ENCODE measurements at places on chromosomes 2 and 18.

GRCh38 chr18:48997985-48998831, 47.4 kb upstream of the SMAD7 start:
- DNase-seq, result peak; percentile 50

DNA sequence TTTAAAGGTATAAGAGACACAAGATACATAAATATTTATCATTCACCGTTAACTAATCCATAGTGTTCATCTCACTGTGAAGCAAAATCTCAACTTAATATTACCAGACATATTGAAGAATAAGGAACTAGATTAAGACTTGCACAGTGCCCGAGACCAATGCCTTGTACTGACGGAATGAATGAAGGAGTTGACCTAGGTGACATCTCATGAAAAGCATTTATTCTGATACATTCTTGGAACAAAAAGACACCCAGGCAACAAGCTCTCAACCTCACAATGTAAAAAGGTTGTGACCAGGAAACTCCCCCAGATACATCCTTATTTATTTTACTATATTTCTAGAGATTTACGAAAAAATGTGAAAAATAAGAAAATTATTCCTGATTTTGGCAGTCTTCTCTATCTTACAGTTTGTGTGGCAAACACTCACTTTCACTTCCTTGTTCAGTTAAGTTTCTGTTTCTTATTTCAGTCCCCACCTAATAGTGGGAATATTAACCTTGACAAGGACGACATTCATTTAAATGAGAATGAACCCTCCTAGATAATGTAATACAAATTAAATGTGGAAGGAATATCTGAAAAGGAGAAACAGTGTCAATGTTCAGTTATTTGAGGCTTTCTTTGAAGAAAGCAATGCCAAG, 28.4 kb downstream of the M1AP start:
- no peak for DNase-seq

GRCh38 chr2:20585710-20586594, 64.9 kb downstream of the HS1BP3 start:
- DNase-seq, result no peak

- no peak for DNase-seq
These were observed 52.9 kb downstream of the SATB2 start for GRCh38 chr2:199404841-199405240.

- no peak for DNase-seq
These were observed 52.5 kb downstream of the CCDC141 start for GRCh38 chr2:178997477-178997876.

DNA sequence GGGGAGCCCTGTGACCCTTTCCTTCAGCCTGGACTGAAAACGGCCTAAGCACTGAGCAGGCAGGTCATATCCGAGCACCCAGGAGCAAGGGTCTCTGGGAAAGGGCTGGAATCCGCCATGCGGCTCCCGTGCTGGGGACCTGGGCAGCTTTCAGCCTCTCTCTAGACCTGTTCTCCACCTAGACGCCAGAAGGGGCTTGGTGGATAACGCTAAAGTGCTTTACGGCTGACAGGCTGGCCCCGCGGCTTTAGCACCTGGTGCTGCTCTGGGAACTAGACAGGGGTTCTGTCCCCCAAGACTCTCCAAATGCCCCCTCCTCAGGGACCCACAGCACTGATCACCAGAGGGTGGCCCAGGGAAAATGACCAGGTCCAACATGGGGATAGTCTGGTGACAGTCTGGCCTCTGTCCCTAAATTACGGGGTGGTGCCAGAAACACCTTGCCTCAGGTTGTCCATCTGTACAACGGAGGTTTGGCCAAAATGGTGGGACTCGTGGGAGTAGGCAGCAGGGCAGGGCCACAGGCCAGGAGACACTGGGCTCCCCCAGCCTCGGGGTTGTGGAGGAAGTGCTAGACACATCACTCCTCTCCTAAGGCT, 13.0 kb downstream of the SDC1 start:
- DNase-seq, result no peak

DNA sequence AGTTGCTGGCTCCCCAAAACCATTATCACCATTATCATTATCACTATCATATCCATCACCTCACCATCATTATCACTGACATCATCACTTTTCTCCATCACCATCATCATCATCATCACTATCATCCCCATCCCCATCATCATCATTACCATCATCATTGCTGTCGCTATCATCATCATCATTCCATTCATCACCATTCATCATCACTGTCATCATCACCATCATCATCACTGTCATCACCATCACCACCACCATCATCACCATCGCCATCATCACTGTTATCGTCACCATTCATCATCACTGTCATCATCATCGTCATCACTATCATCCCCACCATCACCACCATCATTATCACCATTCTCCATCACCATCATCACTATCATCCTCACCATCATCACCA, 9.0 kb downstream of the HPCAL1 start:
- DNase-seq, result no peak

DNA sequence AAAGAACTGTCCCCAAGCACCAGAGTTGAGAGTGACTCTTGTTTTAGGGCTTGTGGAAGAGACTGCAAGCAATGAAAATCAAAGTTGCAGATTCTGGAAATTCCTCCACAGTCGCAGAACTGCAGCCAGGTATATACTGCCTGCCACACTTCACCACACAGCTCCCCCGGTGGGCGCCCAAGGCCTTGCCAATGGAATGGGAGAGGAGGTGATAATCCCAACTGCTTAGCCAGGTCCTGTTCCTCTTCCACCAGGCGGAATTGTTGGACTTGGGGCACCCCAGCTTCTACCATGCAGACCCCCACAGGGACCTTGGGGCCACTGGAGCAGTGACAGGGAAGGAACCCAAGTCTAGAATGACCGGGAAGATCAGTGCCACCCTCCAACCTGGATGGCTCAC, 4.8 kb upstream of the PDIA6 start:
- DNase-seq, result no peak

- DNase-seq, result no peak
These were observed 232.5 kb downstream of the PTGR3 start for GRCh38 chr18:74976331-74976909.

GRCh38 chr2:189608170-189608569, 27.6 kb upstream of the SLC40A1 start:
- DNase-seq, result no peak

GRCh38 chr2:6623746-6624145, 242.0 kb downstream of the CMPK2 start:
- DNase-seq, result no peak

DNA sequence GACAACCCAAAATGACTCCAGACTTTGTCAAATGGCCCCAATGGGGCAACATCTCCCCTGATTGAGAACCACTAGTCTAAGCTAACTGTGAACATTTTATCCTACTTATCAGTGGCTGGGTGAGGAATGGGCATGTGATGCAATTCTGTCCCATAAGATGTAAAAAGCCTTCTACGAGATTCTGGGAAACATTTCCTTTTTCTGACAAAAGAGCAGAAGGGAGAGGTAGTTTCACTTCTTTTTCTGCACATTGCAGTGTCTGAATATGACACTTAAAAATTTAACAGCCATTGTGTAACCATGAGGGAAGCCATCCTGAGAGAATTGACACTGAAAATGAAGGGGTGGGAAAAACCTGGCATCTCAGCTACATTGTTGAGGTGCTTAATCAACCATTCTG, 17.3 kb upstream of the MARCHF4 start:
- DNase-seq, result no peak

GRCh38 chr2:32732912-32733472, 105.1 kb downstream of the TTC27 start:
- no peak for DNase-seq

GRCh38 chr2:46379213-46380037, 82.2 kb downstream of the EPAS1 start:
- DNase-seq, result no peak

DNA sequence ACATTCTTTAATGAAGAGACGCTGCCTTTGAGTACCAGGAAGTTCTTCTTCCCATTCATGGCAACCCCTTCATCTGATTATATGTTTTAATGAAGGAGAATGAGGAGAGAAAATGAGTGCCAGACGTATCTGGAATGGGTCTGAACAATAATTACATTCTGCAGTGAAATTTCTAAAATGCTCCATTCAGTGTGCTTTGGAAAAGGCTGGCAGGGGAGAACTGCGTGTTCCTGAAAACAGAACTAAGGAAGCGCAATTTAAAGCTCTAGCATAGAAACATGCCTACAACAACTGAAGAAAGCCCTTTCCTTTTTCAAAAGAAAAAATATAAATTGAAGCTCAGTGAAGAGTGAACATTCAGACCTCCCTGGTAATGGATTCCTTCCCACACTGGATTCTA, 58.8 kb downstream of the BOD1L2 start:
- no peak for DNase-seq

DNA sequence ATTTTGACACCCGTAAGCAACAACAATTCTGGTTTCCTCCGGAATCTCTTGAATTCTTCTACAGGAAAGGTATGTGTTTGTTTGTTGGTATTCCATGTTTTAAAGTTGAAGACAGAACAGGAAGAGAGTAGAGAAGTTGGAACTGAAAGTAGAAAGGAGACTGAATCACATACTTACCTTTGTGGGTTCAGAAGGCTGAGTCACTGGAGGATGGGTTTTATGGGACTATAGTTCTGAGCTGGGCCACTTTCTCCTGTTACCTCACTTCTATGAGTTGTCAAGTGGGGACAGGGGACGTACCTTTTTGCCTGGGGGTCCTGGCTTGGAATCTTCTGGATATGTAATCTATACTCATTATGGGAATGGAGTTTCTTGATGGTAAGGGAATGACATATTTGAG, 40.9 kb downstream of the KDM3A start:
- no peak for DNase-seq

DNA sequence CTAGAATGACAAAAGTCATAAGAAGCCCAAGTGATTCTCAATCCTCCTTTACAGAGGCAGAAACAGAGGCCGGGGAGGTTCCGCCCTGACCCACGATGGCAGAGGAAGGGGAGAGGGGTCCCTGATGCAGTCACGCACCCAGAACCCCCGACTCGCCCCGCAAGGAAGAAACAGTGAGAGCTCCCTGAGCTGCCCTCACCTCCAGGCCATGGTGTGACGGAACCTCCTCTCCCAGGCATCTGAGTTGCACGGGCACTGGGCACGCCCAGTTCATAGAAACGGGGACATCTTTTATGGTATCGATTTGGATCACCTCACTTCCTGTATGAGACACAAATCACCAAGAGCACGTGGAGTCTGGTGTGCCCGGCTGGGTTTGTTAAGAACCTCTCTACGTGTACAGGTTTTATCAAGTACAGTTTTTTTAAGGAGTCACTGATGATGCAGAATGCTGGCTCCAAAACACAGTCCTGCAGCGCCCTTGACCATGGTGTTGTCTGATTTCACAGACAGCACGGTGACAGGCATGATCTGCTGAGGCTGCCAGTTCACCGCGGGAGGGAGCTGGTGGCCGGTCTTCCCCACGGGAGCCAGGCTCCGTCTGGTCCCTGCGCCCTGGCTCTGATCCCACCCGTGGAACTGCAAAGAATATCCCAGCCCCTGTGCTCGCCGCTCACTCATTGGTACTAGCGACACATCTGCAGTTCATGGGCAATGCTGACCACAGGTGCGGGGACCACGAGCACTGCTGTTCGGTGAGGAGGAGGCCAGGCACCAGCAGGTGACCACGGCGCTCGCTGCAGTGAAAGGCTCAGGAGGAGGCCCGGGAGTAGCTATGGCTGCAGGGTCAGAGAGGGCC, 35.6 kb downstream of the PXDN start:
- DNase-seq, result peak; percentile 27

DNA sequence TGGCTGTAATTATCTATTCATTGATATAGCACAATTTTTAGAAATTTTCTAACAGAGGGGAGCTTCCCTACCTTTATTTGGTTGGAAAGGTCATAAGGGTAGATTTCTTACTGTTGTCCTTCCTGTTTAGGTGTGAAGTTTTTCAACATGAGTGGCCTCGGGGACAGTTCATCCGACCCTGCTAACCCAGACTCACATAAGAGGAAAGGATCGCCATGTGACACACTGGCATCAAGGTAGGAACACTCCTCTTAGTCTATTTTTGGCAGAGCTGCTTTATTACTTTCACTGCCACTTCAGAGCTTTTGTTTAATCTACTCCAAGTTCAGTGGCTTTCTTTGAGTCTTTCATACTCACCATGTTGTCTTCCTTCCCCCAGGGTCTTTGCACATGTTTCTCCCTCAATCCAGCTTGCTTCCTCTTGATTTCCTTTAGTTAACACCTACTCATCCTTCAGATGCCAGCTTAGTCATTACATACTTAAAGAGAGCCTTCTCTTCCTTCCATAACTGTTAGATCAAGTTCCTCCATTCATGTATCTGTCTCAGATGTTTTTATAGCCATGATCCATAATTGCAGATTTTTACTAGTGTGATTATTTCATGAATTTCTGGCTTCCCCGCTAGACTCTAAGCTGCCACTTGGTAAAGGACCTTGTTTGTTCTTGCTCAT, 134.5 kb downstream of the PTRHD1 start:
- peak; percentile 17 for DNase-seq

- no peak for DNase-seq
These were observed 1133.0 kb upstream of the LRRTM1 start for GRCh38 chr2:81437456-81438000.

DNA sequence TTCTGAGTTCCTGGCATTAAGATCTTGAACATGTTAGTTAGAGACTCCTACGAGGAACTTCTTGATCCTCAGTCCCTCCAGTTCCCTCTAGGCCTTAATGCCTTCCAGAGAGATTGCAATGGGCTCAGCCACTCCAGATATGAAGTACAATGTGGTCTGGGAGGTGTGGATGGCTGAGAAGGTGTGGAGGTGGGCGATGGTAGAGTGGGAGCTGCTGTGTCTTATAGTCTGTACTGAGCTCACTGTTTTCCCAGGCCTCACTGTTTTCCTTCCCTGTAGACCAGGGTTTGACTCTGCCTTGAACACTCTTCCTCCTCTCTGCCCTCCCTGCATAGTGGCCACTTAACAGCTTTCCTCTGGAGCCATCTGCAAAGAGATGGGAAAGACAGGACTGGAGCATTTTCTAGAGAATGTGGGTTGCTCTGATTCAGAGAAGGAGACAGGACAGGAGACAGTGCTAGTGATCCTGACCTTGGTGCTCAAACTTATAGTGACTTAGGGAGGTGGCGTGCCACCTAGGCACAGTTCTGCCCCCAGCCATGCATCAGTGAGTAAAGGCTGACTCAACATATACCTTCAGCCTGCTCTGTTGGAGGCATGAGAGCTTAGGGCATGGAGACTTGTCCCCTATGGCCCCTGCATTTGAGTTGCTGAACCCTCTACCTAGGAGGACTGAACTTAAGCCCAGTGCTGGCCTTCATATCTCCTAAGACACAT, 129.7 kb downstream of the TDRD15 start:
- no peak for DNase-seq

- no peak for DNase-seq
These were observed 123.5 kb downstream of the INHBB start for GRCh38 chr2:120469426-120469825.

DNA sequence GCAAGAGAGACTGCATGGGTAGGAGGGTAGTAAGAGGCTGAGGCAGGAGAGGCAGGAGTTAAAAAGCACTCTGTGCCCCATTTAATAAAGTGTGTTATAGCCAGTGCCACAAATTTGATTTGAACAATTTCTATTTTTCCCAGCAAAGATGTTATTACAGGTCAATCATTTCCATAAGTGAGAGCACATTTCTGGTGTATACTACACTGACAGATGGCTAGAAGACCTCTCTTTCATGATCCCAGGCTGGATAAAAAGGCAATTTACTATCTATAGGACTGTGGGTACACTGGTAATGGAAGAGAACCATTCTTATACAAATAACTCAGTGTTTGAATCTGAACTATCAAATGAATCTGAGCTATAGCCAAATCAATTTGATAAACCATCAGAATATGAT, 176.2 kb downstream of the FSHR start:
- no peak for DNase-seq

Measured in heart right ventricle (tissue), 16 donors.